Kasumi-1 (cell line): ENCODE measurements at places on chromosomes 5 and 9.

- DNase-seq = no peak
These were observed 36.2 kb upstream of the IFNK start for GRCh38 chr9:27487927-27488326.

GRCh38 chr9:96108691-96109380, 193.1 kb downstream of the HSD17B3 start:
- DNase-seq = no peak

DNA sequence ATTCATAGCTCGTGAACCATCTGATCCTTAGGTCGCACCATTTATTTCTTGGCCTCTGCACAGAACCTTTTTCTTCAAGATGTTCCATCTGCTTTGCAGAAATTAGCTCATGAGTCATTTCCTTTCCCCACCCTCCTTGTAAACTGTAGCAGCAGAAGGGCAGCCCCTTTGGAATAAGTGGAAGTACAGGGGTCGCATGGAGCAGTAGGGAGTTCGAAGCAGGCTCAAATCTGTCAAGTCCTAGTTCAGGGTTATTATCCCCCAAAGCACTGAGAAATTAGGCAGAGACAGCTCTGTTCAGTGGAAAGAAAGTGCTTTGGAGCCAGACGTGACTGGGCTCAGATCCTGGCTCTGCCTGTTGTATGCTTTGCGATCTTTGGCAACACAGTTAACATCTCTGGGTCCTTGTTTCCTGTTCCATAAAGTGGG, 84.2 kb downstream of the SGCD start:
- no peak for DNase-seq

- DNase-seq = no peak
These were observed 49.9 kb downstream of the C9orf152 start for GRCh38 chr9:110157823-110158664.

GRCh38 chr5:168076561-168076991, 214.9 kb upstream of the WWC1 start:
- no peak for DNase-seq

DNA sequence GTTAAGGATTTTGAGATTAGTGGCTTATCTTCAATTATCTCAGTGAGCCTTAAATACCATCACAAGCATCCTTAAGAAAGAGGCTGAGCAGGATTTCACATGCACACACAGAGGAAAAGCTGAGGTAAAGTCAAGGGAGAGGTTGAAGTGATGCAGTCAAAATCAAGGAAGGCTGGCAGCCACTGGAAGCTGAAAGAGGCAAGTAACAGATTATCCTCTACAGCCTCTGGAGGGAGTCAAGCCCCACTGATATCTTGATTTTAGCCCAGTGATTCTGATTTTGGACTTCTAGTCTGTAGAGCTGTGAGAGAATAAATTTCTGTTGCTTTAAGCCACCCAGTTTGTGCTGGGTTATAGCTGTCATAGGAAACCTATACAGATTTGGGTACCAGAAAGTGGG, 80.1 kb downstream of the ANKRD31 start:
- DNase-seq = no peak

DNA sequence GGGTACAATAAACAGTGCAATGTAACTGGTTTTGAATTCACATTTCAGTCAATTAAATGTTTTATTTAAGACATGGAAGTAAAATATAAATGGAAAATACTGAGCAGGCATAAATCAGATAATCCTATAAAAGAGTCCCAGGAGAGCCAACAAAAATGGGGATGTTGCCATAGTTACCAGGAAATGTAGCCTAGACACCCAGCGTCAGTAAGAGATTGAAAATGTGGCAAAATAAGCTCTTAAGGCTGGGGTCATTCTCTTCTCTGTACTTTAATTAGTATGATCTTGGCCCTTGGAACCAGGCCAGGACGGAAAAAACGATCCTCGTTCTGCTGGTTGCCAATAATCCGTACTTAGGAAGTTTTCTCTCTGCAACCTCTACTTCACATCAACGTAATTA, 18.9 kb upstream of the RASEF start:
- no peak for DNase-seq

GRCh38 chr5:146947181-146947941, 68.8 kb upstream of the PPP2R2B start:
- peak; percentile 40 for DNase-seq

GRCh38 chr5:113062869-113063508, 86.4 kb downstream of the DCP2 start:
- DNase-seq = no peak

- no peak for DNase-seq
These were observed 542 bp upstream of the TRIM52 start for GRCh38 chr5:181261320-181262049.

GRCh38 chr9:137630679-137631078, 11.9 kb downstream of the EHMT1 start:
- no peak for DNase-seq

DNA sequence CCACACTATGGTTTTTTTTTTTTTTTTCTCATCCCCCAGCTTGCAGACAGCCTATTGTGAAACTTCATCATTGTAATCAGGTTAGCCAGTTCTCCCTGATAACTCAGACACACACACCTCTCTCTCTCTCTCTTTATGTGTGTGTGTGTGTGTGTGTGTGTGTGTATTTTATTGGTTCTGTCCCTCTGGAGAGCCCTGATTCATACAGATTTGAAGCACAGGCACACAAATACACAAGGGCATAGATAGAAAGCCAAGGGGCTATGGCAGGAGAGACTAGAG, 20.6 kb upstream of the VCAN start:
- DNase-seq = no peak

DNA sequence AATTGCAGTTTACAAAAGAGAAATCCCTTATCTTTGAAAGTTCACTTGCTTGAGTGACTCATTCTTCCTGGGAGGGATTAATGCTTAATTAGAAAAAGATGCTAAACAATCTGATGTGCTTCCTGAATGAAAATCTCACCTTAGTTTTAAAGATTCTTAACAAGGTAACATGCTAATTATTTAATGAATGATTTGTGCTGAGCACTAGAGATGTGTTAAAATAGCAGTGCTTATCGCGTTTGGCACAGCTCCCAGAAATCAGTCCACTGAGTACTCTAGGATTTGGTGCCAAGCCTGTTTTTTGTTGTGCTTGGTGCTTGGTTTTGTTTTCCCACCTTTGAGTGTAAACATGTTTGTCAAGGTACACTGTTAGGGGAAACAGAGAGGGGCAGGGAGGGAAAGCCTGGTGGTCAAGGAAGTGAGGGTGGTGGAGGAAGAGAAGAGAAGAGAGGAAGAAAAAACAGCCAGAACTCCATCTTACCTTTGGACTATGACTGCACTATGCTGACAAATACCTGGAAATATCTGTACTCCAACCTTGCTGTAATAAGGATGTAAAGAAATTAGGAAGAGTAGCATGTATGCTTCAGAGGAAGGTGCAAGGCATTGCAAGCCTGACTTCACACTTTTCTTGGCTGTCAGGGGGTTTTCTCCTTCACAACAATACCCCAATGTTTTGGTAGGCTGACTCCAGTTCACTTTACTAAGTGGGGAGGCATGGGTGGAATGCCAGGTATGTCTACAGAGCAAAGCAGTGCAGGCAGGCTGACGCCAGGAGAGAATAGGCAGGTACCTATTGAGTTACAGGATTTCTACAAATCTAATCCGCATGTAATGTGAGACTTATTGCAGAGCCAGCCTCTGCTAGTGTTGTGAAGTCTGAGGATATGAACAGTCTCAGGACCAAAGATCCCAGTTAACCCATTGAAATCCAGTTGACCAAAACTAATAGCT, 157.2 kb upstream of the ISL1 start:
- no peak for DNase-seq

DNA sequence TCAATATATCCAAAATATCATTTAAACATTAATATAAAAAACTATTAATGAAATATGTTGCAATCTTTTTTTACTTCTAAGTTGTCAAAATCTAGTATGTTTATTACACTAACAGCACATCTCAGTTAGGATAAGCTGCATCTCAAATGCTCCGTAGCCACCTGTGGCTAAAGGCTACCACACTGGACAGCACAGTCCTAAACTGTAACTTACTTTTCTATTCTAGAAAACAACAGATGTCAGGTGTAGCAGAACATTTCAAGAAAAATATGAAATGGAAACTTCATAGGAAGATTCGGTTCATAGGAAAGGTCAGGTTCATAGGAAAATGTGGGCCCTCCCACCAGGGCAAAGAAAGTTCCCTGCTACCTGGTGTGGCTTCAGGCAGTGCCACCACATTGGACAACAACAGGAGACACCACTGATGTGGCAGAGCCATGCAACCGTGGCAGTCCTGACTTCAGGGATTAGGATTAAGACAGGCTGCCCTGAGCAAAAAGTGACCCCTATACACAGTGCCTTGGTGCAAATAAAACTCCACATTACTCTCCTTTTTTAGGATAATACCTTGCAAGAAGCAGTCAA, 197.8 kb upstream of the NR4A3 start:
- DNase-seq = no peak
